ENCODE measurements at places on chromosomes 7 and 10. TPM values are rescaled to one million over a fixed set of nuclear protein-coding genes. Genes with fewer than 3 reads are reported as not detected.
A peak's percentile ranks its signal among the peaks of the same experiment; 100 is the strongest.

DNA sequence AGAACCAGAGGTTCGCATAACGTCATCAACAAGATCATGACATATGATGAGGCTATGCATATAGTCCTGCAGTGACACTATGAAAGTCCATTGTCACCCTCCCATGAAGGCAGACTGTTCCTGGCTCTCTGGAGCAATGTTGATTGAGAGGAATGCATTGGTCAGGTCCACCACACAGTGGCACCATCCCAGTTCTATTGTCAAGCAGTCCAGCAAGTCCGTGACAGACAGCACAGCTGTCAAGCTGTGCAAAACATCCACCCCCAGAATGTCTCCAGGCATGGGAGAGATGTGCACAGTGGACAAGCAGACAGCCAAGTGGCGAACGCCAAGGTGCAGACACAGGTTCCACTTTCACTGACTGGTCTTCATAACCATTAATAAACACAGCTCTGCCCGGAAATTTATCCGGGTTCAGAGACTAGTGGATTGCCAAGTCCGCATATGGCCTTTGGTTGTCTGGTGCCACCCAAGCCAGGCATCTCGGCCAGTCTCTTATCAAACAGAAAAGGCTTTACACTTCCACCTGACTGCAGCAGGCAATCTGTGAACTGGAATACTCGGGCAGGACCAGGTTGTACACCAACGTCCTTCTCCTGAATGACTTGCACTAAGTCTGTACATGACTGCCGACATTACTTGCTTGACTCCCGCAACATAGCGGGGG lies 7.2 kb downstream of the RNF133 start:
- H3K27ac ChIP-seq, result no peak overlapping the region
- H3K27me3 ChIP-seq, result no peaks in the 10 kb centered on the region
- DNase-seq, result no peak
- no peaks in the 10 kb centered on the region for H3K36me3 ChIP-seq
- no peak overlapping the region for H3K4me3 ChIP-seq

GRCh38 chr7:158030566-158030965 lies 557.1 kb downstream of the PTPRN2 start:
- no peaks in the 10 kb centered on the region for H3K4me1 ChIP-seq
- no peak overlapping the region for H3K4me3 ChIP-seq
- no peak for DNase-seq
- no peaks in the 10 kb centered on the region for H3K27me3 ChIP-seq
- no peak overlapping the region for H3K27ac ChIP-seq

- H3K4me1 ChIP-seq, result peaks cover 32% of the 10 kb centered on the region
- peak overlapping the region; percentile 83 for H3K27ac ChIP-seq
- peak overlapping the region; percentile 42 for H3K4me3 ChIP-seq
- no peaks in the 10 kb centered on the region for H3K36me3 ChIP-seq
Observed at GRCh38 chr7:45203936-45204445, 46.4 kb downstream of the RAMP3 start.

- H3K4me3 ChIP-seq, result no peak overlapping the region
- H3K4me1 ChIP-seq, result no peaks in the 10 kb centered on the region
- no peaks in the 10 kb centered on the region for H3K36me3 ChIP-seq
- no peak for DNase-seq
Observed at GRCh38 chr7:52917982-52918578, 117.4 kb upstream of the POM121L12 start.

DNA sequence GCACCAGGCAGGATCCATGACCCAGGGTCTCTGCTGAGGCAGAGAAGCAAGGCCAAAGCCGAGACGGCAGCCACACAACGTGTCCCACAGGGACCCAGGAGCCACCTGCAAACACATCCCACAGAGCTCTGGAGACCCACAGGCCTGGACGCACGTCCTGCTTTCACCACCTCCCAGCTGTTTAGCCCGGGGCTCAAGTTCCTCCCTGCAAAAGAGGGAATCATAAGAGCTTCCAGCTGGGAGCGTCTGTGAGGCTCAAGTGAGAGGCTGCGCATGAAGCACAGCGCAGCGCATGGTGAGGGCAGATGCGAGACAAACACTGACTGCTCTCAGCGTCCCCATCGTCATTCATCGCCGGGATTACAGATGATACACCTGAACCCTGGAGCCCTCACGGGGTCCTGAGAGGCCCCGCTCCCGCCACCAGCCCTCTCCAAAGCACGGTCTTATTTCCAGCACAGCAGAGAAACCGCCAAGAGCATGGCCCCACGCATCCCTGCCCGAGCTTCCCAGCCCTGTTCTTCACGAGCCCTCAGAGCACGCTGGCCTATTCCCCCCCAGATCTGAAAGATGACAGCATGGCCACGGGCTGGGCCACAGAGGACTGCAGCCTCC lies 88.7 kb downstream of the MAD1L1 start:
- H3K36me3 ChIP-seq, result peaks cover 3% of the 10 kb centered on the region
- H3K4me1 ChIP-seq, result no peaks in the 10 kb centered on the region
- no peak for DNase-seq
- H3K27ac ChIP-seq, result no peak overlapping the region

GRCh38 chr7:142943706-142944268 lies 4.5 kb downstream of the LLCFC1 start:
- H3K27me3 ChIP-seq, result no peaks in the 10 kb centered on the region
- H3K4me1 ChIP-seq, result no peaks in the 10 kb centered on the region
- H3K36me3 ChIP-seq, result no peaks in the 10 kb centered on the region
- DNase-seq, result no peak

- H3K36me3 ChIP-seq, result no peaks in the 10 kb centered on the region
- DNase-seq, result no peak
- H3K4me1 ChIP-seq, result peaks cover 23% of the 10 kb centered on the region
- H3K27ac ChIP-seq, result no peak overlapping the region
- no peak overlapping the region for H3K4me3 ChIP-seq
- peaks cover 23% of the 10 kb centered on the region for H3K27me3 ChIP-seq
Observed at GRCh38 chr10:100904917-100905316, 7.8 kb upstream of the SLF2 start.

GRCh38 chr7:78607099-78607498 lies 808.5 kb downstream of the PHTF2 start:
- H3K27me3 ChIP-seq, result no peaks in the 10 kb centered on the region
- no peak overlapping the region for H3K27ac ChIP-seq
- H3K36me3 ChIP-seq, result no peaks in the 10 kb centered on the region
- H3K4me3 ChIP-seq, result no peak overlapping the region
- no peak for DNase-seq

- no peak overlapping the region for H3K27ac ChIP-seq
- no peak for DNase-seq
- H3K4me1 ChIP-seq, result no peaks in the 10 kb centered on the region
- no peaks in the 10 kb centered on the region for H3K27me3 ChIP-seq
- no peak overlapping the region for H3K4me3 ChIP-seq
Observed at GRCh38 chr10:60175441-60175971, 214.2 kb downstream of the ANK3 start.

- H3K4me1 ChIP-seq, result peaks cover 35% of the 10 kb centered on the region
- DNase-seq, result no peak
- peaks cover 3% of the 10 kb centered on the region for H3K36me3 ChIP-seq
- H3K27me3 ChIP-seq, result peaks cover 17% of the 10 kb centered on the region
- no peak overlapping the region for H3K4me3 ChIP-seq
Observed at GRCh38 chr7:151426441-151426903, 13.5 kb downstream of the CRYGN start.

GRCh38 chr7:55996856-55997500 lies 32.6 kb downstream of the NIPSNAP2 start:
- H3K36me3 ChIP-seq, result peaks cover 26% of the 10 kb centered on the region
- H3K4me3 ChIP-seq, result no peak overlapping the region
- no peak for DNase-seq

DNA sequence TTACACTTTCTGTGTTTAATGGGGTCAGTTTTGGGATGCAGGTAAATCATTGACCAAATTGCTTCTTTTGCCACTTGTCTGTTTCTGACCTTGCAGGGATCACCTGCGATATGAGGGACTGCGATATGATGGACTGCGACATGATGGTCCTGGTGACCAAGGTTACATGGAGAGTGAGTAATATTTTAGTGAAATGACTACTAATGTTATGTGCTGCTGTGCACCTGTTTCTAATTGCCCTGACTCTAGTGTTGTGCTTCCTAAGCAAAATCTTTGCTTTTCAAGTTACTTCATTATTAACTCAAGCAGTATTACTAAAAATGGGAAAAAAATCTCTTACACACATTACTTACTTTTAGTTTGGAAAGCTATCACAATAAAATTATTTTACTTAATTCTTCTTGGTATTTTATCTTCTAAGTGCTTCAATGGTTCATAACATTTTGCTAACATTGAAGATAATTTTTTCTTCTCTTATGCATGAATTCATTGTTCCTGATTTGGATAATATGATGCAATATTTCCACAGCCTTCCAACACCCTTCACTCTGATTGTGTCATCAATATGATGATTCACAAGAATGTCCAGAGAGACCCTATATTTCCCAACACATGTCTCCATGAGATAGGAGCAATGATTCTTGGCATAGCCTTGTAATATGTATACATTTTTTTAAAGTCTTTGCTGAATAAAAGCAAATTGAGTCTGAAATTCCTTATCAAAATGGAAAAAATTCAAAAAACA lies 306.2 kb upstream of the AKR1E2 start:
- peaks cover 26% of the 10 kb centered on the region for H3K27me3 ChIP-seq
- H3K36me3 ChIP-seq, result no peaks in the 10 kb centered on the region
- no peak for DNase-seq
- H3K27ac ChIP-seq, result no peak overlapping the region
- H3K4me1 ChIP-seq, result no peaks in the 10 kb centered on the region

DNA sequence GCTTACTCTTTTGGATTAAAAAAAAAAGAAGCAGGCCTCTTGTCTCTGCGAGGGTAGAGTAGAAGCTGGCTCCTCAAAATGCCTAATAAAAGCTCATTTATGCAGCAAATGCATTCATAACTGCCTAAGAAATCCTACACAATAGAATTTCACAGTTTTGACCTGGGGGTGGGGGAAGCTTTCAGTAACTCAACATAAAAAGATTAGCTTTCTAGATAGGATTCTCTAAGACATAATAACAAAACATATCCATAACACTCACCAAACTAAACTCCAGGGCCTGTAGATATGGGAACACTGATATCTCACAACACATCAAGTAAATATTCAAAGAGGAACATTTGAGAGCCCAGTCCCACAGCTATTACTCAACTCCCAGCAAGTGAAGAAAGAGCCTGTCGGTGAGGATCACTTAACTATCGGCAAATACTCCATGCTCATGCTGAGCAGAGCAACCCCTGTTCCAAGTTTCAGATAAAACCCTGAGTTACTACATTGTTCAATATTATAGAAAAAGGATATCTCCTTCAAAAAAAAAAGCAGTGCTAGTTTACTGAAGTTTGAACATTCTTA lies 88.1 kb downstream of the COBL start:
- no peak for DNase-seq
- H3K27me3 ChIP-seq, result no peaks in the 10 kb centered on the region

DNA sequence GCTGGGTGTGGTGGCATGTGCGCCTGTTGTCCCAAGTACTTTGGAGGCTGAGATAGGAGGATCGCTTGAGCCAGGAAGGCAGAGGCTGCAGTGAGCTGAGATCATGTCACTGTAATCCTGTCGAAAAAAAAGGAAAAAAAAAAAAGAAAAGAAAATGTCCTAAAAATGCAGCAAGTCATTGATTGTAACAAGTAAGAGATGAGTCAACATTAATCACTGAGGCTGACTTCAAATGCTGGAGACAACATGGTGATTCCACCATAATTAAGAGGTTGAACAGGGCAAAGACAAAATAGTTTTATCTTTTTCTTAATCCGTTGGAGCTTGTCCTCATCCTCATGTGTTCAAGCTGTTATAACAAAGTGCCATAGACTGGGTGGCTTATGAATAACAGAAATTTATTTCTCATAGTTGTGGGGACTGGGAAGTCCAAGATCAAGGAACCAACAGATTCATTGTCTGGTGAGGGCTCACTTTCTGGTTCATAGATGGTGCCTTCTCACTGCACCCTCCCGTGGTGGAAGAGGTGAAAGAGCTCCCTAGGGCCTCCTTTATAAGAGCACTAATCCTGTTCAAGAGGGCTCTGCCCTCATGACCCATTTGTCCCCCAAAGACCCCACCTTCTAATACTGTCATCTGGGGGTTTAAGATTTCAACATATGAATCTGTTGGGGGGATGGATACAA lies 60.3 kb downstream of the TBXAS1 start:
- peaks cover 2% of the 10 kb centered on the region for H3K4me1 ChIP-seq
- H3K27me3 ChIP-seq, result peaks cover 4% of the 10 kb centered on the region
- no peaks in the 10 kb centered on the region for H3K36me3 ChIP-seq
- H3K4me3 ChIP-seq, result no peak overlapping the region
- peak; percentile 13 for DNase-seq
- no peak overlapping the region for H3K27ac ChIP-seq

DNA sequence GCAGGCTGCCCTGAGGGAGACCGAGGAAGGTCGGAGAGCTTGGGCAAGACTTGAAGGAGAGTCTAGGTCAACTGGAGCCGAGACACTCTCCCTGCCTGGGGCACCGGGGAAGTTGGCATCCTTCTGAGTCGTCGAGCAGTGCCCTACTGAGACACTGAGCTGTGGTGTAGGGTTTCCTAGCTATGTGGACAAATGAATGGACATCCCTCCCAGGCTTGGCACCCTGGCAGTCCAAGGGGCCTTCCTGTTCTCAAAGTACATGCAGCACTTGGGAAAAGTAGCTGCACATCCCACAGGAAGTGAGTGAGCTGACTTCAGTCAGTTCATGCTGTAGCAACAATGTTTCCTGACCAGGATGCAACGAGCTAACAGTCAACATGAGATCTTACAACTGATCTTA lies 57.2 kb upstream of the INPP5A start:
- H3K4me3 ChIP-seq, result no peak overlapping the region
- H3K27me3 ChIP-seq, result peaks cover 16% of the 10 kb centered on the region

GRCh38 chr7:103343758-103344452 lies 662 bp downstream of the DNAJC2 start:
- no peaks in the 10 kb centered on the region for H3K27me3 ChIP-seq
- H3K27ac ChIP-seq, result peak overlapping the region; percentile 95
- H3K4me3 ChIP-seq, result peak overlapping the region; percentile 88
- peaks cover 44% of the 10 kb centered on the region for H3K36me3 ChIP-seq

DNA sequence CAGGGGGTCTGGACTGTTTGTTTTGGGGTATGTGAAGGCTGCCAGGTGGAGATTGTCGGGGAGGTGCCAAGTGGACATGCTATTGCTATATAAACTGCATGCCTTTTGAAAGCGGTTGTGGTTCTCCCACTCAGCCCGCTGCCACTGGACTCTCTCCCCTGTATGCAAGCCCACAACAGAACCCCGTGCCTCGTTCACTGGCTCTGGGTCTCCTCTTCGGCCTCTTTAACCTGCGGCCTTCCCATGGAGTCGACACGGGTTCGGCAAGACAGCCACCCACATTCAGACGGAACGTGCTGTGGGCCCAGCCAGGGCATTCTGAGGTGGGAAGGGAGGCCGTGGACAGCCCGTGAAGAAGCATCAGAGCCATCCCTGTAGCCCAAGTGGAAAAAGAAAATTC lies 50.3 kb downstream of the SVIL start:
- DNase-seq, result no peak
- H3K27me3 ChIP-seq, result no peaks in the 10 kb centered on the region
- H3K4me1 ChIP-seq, result peaks cover 9% of the 10 kb centered on the region
- H3K27ac ChIP-seq, result no peak overlapping the region
- no peaks in the 10 kb centered on the region for H3K36me3 ChIP-seq
- no peak overlapping the region for H3K4me3 ChIP-seq

The XRCC2 gene
- total RNA-seq, result 15.3 TPM

The NANOS1 gene
- 0.13 TPM for total RNA-seq

The CPVL gene
- not detected for total RNA-seq

The FOXI2 gene
- not detected for total RNA-seq

The SAMD8 gene
- 17.4 TPM for total RNA-seq

The CALHM3 gene
- total RNA-seq, result 0.63 TPM

The LZTS2 gene
- 13.8 TPM for total RNA-seq

The DLX5 gene
- not detected for total RNA-seq

The IRF5 gene
- total RNA-seq, result 8.0 TPM

The NPFFR1 gene
- not detected for total RNA-seq

The CEP55 gene
- 81.1 TPM for total RNA-seq

The MSANTD7 gene
- total RNA-seq, result 22.5 TPM

The JCAD gene
- total RNA-seq, result 0.05 TPM

The GHRHR gene
- not detected for total RNA-seq

The ITGB8 gene
- not detected for total RNA-seq

The DNAJC12 gene
- 3.0 TPM for total RNA-seq

Measured in activated CD8-positive, alpha-beta T cell treated with anti-CD3 and anti-CD28 coated beads, Interleukin-2, amount 10 ng/mL, durations not matched to agents 7 days and 5 days (primary cell).